ENCODE measurements at places on chromosomes 16 and 17.

GRCh38 chr17:43588121-43588520 lies 42.0 kb upstream of the ETV4 start:
- no peak for DNase-seq

- DNase-seq: no peak
Observed at GRCh38 chr17:16943541-16944333, 28.2 kb downstream of the TNFRSF13B start.

DNA sequence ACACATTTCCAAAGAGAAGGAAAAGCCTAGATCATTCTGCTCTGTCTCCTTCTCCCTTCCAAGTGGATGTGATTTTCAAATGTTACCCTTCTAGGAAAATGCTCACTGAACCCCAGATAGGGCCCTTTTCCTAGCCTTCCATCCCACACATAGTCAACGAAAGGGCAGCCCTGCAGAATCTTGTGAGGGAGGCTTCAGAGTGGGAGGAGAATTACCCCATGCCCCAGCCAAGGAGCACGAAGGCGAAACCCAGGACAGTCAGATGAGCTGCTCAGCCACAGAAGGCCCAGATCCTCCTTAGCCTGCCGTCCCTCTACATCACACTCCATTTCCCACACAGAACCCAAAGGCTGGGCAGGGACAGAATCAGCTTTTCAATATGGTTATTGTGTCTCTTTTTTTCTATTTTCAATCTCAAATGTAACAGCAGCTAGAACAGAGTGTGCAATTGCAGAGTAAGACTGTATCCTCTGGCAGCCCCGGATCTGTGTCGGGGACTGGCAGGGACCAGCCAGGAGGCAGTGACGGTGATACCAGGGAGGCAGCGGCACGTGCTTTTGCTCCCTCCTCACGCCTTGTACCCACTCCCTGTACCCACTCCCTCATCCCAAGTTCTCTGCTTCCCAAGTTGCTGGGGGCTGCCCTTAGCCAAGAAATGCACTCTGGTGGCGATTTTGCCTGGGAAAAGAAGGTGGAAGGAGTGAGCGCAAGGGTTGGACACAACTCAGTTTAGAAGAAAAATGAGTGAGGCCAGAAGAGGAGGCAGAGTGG lies 3.7 kb upstream of the SDK2 start:
- DNase-seq: no peak

DNA sequence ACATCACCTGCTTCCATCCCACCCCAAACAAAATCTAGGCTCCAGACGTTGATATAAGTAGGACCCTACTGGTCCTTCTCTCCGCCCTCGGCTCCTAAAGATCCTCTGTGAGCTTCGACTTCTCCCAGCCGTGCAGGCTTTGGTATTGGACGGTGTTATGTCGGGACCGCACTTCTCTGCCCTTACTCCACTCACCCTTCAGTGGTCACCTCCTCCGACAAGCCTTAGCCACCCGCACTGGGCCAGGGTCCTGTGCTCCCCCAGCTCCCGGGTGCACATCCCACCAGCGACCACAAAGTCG lies 1.6 kb downstream of the PSMB10 start:
- no peak for DNase-seq

- DNase-seq: no peak
Observed at GRCh38 chr17:43406676-43407645, 8.2 kb downstream of the ARL4D start.

DNA sequence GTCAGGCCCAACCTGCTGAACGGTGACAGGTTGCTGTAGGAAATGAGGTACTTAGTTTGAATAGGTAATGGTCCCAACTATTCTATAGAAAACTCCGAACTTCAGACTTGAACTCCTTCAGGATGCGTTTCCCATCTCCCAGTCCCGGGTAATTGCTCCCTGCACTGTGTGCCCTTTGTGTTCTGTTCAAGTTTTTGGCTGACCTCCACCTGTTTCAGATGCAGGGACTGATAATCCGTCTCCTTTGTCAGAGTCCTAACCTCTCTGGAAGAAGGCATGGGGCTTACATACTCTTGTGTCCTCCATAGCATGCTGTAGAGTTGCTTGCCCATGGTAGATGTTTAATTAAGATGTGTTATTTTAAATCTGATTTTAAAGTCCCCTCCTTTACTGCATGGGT lies 350.5 kb downstream of the UTP18 start:
- DNase-seq: no peak

- no peak for DNase-seq
Observed at GRCh38 chr17:67041531-67041930, 2.8 kb upstream of the CACNG1 start.

- no peak for DNase-seq
Observed at GRCh38 chr16:67543036-67543435, 14.4 kb downstream of the RIPOR1 start.

All from stimulated activated CD8-positive, alpha-beta memory T cell treated with anti-CD3 and anti-CD28 coated beads, Interleukin-7, amount 100 ng/mL, for 24 hours (primary cell).